ENCODE measurements at places on chromosomes 5 and 9. TPM values are rescaled to one million over a fixed set of nuclear protein-coding genes. Genes with fewer than 3 reads are reported as not detected.

The TMEM174 gene
- not detected for total RNA-seq

The TTC39B gene
- total RNA-seq, result 14.2 TPM

The NUTM2G gene
- not detected for total RNA-seq

The TNIP1 gene
- total RNA-seq, result 61.0 TPM

The CNTLN gene
- total RNA-seq, result 4.3 TPM

The GDA gene
- total RNA-seq, result not detected

The PRR16 gene
- total RNA-seq, result 34.3 TPM

The DMXL1 gene
- 10.8 TPM for total RNA-seq

The WNT8A gene
- not detected for total RNA-seq

The CHSY3 gene
- total RNA-seq, result 5.0 TPM

The ANKRA2 gene
- total RNA-seq, result 14.7 TPM

The IL33 gene
- total RNA-seq, result 29.1 TPM

The LCN15 gene
- not detected for total RNA-seq

The CDC37L1 gene
- 19.5 TPM for total RNA-seq

The ROR2 gene
- 24.1 TPM for total RNA-seq

The IRGM gene
- total RNA-seq, result not detected

The NOXA1 gene
- total RNA-seq, result 0.18 TPM

The TRIM23 gene
- total RNA-seq, result 15.6 TPM

The F2RL2 gene
- total RNA-seq, result 1.8 TPM

The TBC1D9B gene
- 43.2 TPM for total RNA-seq

The GPR150 gene
- total RNA-seq, result 0.18 TPM

The OTP gene
- total RNA-seq, result not detected
